ENCODE measurements at places on chromosomes 3 and 15. TPM values are rescaled to one million over a fixed set of nuclear protein-coding genes. Genes with fewer than 3 reads are reported as not detected.
A peak's percentile ranks its signal among the peaks of the same experiment; 100 is the strongest.

Gene LRRN1
- total RNA-seq: 109 TPM

Gene GJD2
- total RNA-seq: not detected

Gene PEX5L
- total RNA-seq: 0.86 TPM

Gene STXBP5L
- total RNA-seq: 1.7 TPM

Gene FGD5
- 22.5 TPM for total RNA-seq

Gene SLC9C1
- total RNA-seq: 0.66 TPM

Gene SST
- not detected for total RNA-seq

GRCh38 chr3:134064081-134064480 is 34.4 kb upstream of the SLCO2A1 start:
- peak; percentile 10 for DNase-seq

DNA sequence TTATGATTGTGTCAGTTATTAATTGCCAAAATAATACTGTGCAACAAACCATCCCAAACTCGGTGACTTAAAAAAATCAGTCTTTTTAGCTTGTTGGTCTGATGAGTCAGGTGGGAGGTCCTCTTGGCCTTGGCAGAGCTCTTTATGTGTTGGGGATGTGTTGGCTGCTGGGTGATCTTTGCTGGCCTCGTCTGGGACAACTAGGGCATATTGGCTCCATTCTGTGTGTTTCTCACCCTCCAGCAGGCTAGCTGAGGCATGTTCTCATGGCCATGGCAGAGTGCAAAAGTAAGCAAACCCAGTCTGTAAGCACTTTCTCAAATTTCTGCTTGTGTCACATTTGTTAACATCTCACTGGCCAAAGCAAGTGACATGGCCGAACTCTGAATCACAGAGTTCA is 251.6 kb downstream of the RPLP1 start:
- no peak for DNase-seq

DNA sequence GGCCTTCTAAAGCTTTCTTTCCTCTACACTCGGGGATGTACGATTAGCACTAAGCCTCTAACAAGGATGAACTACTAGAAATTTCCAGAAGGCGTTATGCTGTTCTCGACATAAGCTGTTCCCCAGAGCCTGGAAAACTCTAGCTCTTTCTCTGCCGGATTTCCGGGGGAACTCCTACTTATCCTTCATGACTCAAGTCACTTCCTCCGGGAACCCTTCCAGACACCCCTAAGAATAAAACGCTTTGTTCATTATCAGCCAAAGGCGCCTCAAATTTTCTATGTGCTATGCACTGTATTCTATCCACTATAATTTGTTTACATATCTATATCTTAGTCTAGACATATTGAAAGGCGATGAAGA is 455 bp upstream of the SNAP23 start:
- no peak for DNase-seq

DNA sequence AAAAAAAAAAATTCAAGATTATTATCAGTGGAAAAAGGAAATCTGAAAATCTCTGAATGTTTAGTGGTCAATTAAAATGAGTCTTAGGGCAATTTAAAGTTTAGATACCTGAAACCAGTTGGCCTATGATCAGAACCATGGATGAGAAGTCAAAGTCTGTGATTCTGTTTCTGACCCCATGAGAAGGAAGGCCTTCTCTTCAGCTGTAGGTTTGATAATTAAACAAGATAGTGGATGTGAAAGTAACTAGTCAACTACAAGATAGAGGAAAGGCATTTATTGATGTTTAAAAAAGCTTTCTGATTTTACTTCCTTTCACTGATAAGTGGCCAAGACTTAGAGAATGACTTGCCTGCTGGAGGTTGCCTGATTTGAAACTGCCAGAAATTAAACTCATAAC is 8.7 kb downstream of the PLS1 start:
- no peak for DNase-seq

DNA sequence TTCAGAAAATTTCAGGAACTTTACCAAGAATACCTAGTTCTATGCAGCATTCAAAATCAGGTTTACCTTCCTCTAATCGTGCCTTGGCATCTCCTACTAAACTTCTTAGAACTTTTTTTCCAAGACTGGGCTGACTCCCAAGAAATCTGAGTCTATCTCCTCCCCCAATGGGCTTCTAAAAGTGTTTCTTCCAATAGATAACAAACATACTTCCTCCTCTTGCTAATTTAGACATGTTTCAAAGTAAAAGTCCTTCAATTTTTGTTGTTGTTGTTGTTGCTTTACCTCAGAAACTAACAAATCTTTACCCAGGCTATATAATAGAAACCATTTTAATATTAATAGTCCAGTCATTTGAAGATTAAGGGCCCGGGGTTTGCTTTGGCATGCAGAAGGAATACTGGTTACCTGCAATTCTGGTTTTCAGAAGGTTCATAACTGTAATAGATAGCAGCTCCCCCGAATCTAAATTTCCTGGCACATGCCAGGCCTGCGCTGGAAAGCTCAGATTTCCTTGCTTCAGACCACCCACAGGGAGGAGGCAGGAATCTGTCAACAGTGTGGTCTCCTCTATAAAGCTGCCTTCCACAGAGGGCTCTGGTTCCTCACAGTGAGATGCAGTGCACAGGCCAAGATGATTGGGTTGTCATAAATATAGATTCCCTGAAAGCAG is 188.7 kb downstream of the THRB start:
- DNase-seq: peak; percentile 75
